ENCODE measurements at places on chromosomes 7 and 10.

DNA sequence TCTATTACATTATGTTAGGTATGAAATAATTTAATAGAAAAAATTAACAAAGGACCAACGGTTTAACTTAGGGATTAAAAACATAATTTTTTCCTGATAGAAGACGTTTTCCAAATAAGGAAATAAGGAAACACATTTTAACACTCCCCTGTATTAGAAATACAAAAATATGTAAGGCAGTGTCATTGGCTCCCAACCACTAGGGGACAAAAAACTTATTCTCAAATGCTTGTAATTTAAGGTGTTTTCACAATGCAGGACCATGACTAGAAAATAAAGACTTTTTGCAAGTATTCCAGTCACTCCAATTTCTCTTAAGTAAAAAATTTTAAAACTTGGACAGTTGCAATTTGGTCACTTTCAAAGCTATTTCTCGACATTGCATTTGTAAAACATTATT lies 98.8 kb upstream of the ODAD2 start:
- DNase-seq, result no peak

DNA sequence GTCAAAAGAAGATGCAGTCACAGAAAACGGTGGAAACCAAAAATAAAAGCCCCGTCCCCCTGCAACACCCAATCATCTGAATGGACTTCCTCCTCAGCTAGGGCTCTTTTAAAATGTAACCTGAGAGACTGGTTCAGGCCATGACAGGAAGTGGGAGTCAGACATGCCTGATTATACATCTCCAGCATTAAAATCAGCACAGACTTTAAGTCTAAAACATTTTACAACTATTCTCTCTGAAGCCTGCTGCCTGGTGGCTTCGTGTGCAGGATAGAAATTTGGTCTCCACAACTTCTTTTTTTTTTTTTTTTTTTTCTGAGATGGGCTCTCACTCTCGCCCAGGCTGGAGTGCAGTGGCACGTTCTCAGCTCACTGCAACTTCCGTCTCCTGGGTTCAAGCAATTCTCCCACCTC lies 30.3 kb downstream of the HACD1 start:
- peak; percentile 67 for DNase-seq

- DNase-seq, result no peak
Observed at GRCh38 chr10:106734220-106734619, 430.3 kb downstream of the SORCS1 start.

DNA sequence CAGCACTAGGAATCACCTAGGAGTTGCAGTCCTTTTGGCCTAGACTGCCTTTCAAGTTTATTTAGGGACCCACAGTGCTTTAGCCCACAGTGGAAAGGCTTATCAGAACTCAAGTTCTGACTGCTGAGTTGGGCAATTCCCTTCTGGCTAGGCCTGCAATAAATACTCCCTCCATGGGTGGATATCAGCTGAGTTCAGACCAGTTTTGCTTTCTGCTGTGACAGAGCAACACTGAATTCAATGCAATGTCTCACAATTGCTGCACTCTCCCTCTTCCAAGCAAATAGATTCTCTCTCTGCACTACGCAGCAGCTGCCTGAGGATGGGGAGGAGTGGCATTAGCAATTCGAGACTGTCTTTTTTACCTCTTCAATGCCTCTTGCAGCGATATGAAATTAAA lies 1153.3 kb downstream of the SORCS1 start:
- no peak for DNase-seq

GRCh38 chr10:86078639-86079035 lies 288.0 kb downstream of the GRID1 start:
- DNase-seq, result no peak

DNA sequence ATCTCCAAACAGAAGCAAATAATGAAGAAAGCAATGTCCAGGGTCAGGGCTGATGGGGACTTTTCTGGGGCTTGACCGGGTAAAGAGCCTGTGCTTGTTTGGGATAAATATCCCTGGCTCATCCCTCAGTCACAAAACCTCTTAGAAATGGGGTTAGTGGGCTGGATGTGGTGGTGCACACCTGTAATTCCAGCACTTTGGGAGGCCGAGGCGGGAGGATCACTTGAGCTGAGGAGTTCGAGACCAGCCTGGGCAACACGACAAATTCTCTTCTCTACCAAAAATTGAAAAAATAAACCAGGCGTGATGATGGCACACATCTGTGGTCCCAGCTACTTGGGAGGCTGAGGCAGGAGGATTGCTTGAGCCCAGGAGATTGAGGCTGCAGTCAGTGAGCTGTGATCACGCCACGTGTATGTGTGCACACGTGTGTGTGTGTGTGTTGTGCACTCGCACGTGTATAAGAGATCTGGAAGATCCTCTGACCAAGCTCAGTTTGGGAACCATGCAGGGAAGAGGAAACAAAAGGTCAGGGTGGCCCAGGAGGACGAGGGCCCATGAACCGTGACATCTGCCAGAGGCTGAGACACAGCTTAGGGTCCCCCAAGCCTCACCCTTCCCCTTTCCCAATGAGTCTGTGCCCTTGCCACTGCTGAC lies 258.6 kb downstream of the TEX36 start:
- DNase-seq, result no peak

DNA sequence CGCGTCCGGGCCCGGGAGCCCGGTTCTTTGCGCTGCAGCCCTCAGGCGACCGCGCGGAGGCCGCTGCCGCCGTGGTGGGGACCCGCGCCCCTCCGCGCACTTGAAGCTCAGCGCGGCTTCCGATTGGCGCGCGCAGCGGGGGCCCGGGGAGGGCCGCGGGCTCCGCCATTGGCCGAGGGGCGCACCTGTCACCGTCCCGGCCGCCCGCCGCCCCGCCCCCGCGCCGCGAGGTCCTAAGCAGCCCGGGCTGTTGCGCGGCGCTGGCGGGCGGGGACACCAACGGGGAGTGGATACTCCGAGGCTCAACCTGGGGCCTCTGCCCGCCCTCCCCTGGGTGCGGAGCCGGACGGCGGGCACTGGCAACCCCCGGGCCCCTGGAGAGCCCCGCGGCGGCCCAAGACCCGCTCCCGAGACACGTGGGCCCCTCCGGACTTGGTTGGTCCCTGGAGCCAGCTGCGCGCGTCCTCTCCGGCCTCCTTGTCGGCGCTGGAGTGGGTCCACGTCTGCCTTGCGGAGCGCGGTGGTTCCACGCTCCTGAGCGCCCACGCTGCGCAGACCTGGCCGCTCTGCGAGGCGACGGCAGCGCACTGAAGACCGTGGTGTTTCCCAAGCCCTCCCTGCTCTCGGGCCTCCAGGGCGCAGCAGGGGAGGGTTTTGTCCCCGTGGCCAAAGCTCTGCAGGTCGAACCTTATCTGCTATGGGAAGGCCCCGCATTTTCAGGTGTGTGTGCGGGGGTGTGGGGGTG lies at the start of gene MNX1:
MNX1 (minus strand) TSS at position 76 of the 745 bp plus-strand sequence. CDS start 313 bp downstream, outside the sequence.
- no peak for DNase-seq

GRCh38 chr10:102534333-102534732 lies 30.6 kb downstream of the SUFU start:
- no peak for DNase-seq

- DNase-seq, result no peak
Observed at GRCh38 chr7:146740039-146740438, 623.4 kb downstream of the CNTNAP2 start.

DNA sequence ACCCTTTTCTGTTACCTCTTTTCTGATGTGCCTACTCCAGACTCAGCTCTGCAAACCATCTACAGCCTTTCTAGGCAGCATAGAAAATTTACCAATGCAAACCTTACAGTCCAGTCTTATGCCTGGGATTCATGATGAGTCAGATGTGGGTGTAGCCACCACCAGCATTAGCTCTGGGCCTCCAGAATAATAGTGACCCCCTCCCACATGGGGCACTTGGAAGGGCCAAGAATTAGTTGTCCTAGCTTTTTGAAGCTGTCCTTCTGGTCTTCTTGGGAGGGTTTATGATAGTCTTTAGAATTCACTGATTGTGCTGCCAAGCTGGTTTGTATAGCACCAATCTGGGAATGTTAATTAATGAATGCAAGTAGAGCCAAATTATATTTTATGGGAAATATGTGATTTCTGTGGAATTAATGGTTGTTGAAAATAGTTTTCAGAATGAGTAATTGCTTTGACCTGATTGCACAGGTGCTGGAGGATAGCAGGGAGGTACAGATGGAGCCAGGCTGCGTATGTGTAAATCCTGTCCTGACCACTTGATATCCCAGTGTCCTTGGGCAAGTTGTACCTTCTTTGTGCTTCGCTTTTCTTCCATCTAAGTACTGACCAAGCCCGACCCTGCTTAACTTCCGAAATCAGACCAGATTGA lies 94.8 kb downstream of the CPED1 start:
- DNase-seq, result no peak

DNA sequence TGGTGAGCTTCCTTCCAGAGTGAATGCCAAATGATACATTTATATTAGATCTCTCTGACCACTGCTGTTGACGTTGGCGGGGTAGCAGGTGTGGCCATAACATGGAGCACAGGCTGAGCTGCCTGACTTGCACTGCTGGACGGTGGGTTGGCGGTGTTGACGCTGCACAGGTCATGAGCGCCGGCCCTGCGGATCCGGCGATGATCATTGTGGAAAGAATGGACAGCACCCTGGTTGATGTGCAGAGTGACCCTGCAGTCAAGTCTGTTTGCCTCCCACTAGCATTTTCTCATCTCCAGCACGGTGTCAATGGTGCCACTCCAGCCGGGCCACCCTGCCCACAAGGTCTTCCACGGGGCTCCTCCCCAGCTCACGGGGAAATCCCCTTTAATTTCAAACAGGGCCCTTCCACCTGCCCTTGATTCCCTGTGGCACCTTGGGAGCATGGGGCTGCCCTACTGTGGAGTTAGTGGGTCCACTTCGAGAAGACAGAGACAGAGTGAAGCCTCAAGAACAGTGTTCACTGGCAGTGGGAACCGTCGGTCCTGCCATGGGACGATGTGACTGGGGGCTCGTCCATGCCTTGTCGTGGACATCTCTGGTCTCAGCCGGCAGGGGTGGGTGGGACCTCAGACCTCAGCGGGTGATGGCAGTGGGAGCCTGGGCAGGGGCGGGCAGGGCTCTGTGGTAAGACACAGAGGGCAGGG lies 613.5 kb downstream of the PTPRN2 start:
- no peak for DNase-seq

- DNase-seq, result peak; percentile 15
Observed at GRCh38 chr7:103343758-103344452, 662 bp downstream of the DNAJC2 start.

DNA sequence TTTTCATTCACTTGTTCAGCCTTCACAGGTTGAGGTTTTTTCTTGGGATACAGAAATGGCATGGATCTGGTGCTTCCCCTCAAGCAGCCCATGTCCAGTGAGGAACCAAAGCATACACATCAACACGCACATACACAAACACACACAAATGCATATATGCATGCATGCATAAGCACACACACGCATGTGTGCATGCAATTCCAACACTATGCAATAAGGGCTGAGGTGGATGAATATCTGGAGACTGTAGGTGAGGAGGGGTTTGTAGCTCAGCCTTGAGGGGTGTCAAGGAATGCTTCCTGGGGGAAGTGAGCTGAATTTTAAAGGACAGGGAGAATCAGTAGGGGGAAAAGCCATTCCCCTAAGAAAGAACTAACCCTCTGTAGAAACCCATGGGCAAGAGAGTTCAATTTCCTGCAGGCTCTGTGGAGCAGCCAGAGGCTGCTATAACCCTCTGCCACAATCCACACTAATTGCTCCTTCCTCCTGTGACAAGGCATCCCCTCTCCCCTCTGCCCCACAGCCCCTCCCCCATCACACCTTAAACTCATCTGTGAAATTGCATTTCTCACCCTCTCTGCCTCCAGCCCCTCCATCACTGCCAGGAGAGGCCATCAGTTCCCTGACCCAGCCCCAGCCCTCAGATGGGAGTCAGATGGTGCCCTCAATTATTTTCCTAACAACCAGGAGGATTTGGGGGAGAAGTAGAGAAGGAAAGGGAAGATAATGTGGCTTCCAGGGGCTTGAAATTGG lies 316.4 kb downstream of the RPS24 start:
- DNase-seq, result no peak

DNA sequence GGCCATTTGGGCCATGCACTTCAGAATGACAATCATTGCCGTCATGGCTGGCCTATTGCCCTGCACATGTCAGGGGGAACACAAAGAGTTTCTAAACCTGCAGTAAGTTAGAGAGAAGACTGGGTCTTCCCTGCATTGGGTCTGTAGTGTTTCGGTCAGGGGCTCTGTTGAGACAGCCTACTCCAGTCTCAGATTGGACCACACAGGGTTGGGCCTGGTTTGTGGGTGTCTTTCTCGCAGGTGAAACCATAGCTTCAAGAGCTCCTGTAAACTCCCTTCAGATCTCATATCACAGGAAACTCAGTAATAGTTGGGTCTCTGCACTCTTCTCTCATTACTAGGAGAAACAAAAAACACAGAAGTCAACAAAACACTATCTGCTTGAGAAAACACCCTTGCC lies 7.3 kb upstream of the TARP start:
- no peak for DNase-seq

- no peak for DNase-seq
Observed at GRCh38 chr10:23204773-23205172, 12.7 kb downstream of the PTF1A start.

- no peak for DNase-seq
Observed at GRCh38 chr10:89838044-89838615, 136.7 kb downstream of the KIF20B start.

DNA sequence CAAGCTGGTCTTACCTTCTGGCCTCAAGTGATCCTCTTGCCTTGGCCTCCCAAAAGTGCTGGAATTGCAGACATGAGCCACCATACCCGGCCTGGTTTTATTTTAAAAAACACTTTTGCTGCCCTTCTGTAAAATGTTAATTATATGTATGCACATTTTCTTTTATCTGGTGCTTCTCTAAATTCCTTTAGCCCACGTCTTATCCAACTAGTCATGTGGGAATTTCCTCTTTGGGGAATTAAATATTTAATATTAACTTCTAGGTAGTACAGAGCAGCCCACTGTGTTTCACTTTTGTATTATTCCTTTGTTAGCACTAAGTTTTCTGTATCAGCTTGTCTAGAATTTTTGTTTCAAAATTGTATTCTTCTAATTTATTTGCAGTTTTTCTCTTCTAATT lies 181.7 kb upstream of the KAT6B start:
- no peak for DNase-seq

DNA sequence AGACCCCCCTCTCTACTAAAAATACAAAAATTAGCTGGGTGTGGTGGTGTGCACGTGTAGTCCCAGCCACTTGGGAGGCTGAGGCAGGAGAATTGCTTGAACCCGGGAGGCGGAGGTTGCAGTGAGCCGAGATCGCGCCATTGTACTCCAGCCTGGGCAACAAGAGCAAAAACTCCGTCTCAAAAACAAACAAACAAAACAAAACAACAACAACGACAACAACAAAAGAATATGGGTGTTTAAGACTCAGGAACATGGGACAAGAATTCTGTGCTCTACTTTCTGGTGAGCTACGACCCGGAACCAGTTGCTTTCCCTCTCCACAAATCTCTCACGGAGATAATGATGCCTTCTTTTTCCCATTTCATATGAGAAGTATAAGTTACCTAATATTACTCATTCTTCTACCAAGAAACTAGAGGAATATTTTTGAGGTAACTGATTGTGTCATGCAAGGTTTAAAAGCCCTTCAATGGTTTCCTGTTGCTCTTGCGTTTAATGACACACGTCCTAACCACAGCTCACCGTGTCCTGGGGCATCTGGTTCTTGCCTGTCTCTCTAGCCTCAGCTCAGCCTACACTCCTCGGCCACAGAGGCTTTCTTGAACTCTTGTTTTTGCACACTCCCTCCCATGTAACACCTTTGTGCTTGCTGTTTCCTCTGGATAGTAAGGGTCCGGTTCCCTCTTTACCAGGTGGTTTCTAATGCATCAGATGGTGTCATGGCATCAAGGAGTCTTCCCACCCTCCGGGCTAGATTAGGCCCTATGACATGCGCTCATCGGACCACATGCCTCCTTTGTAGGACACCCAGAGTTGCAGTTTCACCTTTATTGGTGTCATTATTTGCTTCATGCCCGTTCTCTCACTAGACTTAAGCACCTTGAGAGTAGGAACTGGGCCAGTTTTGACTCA lies 67.5 kb downstream of the PFKFB3 start:
- peak; percentile 47 for DNase-seq

Measured in MV-4-11 (cell line).